ENCODE measurements at places on chromosomes 2 and 18.

GRCh38 chr18:3851159-3851558 lies 401.2 kb downstream of the TGIF1 start:
- DNase-seq, result no peak

GRCh38 chr2:239465017-239466001 lies 64.5 kb upstream of the HDAC4 start:
- no peak for DNase-seq

DNA sequence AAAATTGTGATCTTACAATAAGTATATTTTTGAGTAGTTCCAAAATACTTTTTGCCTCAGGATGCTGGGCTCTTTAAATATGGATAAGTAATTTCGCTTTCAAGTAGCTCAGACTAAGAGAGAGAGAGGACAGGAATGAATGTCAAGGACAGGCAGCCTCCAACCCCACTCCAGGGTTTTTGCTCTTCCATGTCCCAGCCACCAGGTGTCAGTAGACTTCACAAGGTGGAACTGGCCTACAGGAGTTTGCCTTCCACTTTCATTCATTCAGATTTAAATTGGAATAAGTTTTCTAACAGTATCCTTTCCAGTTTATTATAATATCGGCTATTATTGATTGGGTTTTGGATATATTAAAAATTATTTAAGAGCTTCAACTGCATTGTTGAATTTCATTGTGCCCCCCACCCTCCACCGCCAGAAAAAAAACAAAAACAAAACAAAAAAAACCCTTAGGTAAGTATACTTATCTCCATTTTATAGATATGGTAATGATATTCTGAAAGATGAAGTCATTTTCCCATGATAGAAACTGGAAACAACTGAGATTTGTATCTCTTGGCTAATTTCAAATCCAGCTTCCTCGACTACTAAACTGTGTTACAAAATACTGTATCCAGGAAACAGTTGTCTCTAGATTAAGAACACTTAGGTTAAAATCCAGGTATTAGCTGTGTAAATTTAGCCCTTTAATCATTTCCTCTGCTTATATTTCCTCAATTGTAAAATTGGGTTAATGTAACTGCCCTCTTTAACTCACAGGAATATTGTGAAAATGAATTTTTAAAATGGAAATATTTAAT lies 793.1 kb downstream of the ERBB4 start:
- no peak for DNase-seq

- no peak for DNase-seq
Measured at GRCh38 chr18:48462510-48462909, 53.3 kb upstream of the ZBTB7C start.

DNA sequence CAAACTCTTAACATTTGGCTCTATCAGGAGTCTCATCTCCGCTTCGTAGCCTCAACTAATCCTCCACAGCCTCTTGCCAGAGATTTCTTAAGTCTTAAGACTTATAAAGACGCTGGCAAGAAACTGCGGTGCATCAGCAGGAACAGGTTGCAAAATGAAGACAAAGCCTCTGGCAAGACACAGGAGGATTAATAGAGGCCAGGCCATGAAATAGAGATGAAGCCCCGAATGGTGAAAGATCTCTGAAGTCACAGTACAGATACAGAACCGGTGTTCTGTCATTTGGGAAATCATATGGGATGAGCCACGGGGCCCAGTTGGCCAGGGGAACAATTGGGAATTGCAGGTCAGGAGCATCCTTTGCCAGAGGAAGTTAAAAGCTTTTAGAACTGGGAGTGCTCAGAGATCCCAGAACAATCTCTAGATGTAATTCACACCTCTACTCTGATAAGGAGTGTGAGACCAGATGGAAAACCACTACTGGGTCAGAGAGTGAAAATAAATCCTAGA lies 190.9 kb upstream of the FOSL2 start:
- no peak for DNase-seq

DNA sequence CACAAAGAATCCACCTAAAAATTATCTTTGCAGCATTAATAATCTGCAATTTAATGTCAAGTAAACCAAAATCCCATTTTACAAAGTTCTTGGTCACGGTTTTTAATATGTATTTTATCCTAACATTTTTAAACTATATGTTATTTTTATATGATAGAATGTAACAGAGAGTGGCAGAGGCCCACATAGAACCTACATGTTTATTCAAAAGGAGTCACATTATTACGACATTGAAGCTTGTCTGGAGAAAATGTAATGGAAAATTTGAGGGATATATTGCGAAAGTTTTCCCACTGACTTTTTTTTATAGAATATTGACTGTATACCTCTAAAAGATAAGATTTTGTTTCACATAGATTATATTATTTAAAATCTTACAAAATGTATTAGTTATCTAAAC lies 89.7 kb upstream of the COL3A1 start:
- DNase-seq, result no peak

DNA sequence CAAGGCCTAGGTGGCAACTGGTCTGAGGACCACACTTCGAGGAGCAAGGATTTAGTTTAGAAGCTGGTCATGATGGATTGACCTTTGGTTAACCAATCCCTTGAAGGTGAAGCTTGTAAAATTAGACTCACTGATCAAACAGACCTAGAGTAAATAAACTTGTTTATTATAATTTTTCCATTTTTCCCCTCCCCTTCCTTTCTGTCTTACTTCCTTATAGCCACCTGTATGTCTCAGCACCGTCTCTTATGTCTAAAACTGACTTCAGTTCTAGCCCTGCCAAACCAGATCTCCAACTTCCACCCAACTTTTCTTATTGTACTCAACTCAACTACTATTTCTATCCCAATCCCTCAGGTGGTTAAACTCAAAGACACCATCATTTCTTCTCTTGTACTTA lies 92.8 kb upstream of the THOC1 start:
- DNase-seq, result no peak

- no peak for DNase-seq
Measured at GRCh38 chr2:41879235-41879916, 168.4 kb upstream of the PKDCC start.

DNA sequence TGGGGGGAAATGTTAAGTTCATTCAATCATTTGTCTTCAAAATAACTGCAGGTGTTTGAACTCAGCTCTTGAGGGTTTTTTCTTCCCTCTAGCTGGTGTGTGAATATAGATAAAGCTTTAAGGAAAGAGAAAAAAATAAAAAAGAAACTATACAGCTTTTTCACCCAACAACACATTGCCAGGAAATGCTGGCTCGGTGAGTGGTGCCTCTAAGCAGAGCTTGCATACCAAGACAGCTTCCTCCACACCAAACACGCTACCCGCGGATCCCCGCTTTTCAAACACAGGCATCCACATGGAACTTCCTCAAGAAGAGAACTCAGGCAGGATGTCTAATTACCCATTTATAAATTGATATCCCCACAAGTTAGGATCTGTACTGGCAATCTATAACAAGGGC lies 69.8 kb upstream of the TANK start:
- no peak for DNase-seq

DNA sequence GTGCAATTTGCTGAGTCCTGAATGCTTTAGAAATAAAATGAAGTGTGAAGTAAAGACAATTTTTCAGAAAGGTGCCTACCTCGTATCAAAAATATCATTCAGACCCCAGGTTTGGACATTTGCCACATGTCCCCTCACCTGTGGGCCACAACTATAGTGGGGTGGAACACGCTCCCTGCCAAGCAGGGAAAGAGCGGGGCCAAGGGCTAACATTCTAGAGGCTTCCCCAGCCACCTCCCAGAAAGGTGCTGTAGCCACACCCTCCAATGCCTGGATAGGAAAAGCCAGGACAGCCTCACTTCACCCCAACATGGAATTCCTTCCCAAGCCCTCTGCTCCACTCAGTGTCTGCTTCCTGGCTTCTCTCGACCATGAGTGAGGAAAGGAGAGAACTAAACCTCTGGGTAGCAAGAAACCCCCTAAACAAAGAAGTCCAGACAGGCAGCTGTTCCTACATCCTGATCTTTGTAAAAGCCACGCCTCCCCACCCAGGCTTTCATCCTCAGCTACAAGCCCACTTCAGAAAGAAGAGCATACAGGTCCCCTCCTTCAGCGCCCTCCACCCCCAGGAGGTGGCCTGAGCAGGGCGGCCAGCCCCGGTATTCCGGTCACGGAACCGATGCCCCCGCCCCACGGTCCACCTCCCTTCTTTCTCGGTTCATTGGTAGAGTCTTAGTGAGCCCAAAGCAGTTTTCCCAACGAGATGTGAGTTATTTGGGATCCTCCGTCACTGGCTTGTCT lies 2.1 kb downstream of the COL6A3 start:
- no peak for DNase-seq

GRCh38 chr18:62018759-62019041 lies 125.9 kb upstream of the RNF152 start:
- DNase-seq, result no peak

DNA sequence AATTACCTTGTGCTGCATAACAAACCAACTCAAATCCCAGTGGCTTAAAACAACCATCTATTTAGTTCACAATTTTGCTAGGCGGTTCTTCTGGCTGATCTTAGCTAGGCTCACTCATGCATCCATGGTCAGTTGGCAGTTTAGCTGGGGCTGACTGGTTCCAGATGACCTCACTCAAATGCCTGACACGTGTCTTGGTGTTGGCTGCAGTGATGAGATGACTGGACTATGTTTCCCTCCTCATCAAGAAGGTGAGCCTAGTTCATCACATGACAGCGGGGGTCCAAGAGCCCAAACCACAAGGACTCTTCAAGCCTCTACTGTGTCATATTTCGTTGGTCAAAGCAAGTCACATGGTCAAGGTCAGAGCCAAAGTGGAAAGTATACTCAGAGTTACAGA lies 42.7 kb upstream of the ACTR3 start:
- no peak for DNase-seq

DNA sequence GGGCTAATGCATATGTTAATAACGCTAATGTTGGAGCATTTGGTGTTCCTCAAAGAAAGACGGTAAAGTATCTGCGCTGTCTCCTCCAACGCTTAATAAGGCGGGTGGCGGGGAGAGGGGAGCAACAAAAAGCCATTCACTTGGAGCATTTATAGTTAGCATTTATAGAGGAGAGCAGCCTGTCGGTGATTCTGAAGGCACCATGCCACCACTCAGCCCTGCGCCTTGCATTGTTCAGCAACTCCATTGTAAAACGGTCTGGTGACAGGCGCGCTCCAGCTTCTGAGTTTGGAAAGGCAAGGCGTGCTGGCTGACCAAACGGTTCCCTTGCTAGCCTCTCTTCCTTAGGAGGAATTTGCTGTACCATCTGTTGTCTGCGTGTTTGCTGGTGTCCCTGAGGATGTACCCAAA lies 83.9 kb downstream of the LYPD1 start:
- no peak for DNase-seq

DNA sequence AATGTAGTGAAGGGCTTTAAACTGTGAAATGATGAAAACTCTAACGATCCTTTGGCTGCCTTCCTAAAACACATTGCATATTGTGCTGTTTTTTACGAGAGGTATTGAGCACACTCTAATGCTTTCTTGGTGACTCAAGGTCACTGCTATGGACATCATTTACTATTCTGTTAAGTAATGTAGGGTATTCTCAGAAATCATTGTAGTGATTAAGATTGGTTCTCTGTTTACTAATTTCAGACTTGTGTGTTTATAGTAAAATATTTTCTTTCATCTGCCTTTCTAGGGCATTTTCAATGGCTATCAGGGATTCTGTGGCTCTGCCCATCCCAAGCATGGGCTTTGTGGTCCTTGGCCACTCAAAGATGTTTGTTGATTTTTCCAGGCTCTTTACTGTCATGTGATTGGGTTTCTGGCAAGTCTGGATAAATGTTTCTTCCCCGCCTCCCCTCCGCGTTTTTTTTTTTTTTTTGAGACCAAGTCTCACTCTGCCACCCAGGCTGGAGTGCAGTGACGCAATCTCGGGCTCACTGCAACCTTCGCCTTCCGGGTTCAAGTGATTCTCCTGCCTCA lies 29.3 kb downstream of the UBE2F start:
- peak; percentile 33 for DNase-seq

- no peak for DNase-seq
Measured at GRCh38 chr2:109290887-109291643, 162.1 kb downstream of the SH3RF3 start.

DNA sequence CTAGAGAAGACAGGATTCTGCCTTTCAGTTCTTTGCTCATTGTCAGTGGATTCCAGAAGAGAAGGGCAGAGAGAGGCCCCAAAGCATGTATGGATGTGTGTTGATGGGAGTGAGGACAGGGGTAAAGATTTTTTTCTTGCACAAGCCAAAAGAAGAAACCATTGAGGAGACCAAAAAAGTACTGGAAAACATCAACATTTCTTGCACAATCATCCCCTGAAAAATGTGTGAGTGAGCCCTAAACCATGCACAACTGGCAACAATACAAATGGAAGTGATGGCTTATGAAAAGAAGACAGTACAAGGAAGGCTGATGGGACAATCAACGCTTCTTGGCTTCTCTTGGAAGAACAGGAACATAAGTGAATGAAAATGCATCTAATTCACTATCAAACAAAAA lies 5.6 kb upstream of the SMAD7 start:
- DNase-seq, result no peak

DNA sequence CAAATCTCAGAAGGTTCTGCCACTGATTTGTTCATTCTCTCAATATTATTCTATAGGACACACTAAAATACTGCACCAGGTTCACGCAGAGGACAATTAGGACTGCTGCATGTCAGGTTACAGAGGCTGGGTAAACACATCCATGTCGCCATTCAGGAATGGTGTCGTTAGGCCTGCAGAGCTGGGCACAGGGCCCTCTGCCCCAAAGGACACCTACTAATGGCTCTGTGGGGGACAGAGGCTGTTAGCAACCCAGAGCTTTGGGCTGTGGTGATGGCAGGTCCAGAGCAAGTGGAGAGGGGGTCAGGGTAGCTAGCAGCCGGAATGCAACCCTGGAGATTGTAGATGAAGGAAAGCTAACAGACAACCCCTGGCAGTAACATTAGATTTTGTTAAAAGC lies 115.9 kb downstream of the TTC32 start:
- no peak for DNase-seq

DNA sequence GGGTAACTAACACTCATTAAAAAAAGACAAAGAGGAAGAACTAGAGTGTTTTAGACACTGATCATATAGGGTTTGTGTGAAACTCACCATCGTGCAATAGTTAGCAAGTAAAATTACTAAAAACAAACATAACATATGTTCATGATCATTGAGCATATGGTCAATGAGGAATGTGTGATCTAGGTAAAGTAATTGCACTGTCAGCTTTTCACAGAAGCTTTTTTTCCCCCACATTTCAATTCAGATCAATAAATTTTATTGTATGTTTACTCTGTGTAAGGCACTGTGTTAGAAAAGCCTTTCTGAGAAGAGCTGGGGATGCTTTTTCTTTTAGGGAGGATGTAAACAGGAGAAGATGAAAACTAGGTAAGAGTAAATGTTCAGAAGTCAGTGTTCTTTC lies 348.2 kb downstream of the LRP1B start:
- DNase-seq, result no peak
